ENCODE measurements at places on chromosomes 3 and 15. TPM values are rescaled to one million over a fixed set of nuclear protein-coding genes. Genes with fewer than 3 reads are reported as not detected.

The PAQR9 gene
- not detected for total RNA-seq

The ARRDC4 gene
- total RNA-seq, result 39.8 TPM

The CFAP100 gene
- total RNA-seq, result not detected

The OR5K2 gene
- not detected for total RNA-seq

The SLC27A2 gene
- total RNA-seq, result 0.66 TPM

The PLA2G4E gene
- total RNA-seq, result not detected

The EIF1B gene
- total RNA-seq, result 24.8 TPM

The TTLL13 gene
- not detected for total RNA-seq

The C2CD4A gene
- total RNA-seq, result not detected

The TSC22D2 gene
- total RNA-seq, result 23.6 TPM

The FETUB gene
- total RNA-seq, result not detected

The NXPE3 gene
- total RNA-seq, result 26.9 TPM

The CLRN1 gene
- total RNA-seq, result not detected

The LYZL4 gene
- total RNA-seq, result not detected

The SOX14 gene
- total RNA-seq, result not detected

The ZMYND10 gene
- total RNA-seq, result 0.26 TPM

The ALDH1A2 gene
- 7.7 TPM for total RNA-seq

The GOLGA6B gene
- total RNA-seq, result not detected

The SH2D7 gene
- not detected for total RNA-seq

The ACTL6A gene
- 48.6 TPM for total RNA-seq
